ENCODE measurements at places on chromosomes 13 and 19.

DNA sequence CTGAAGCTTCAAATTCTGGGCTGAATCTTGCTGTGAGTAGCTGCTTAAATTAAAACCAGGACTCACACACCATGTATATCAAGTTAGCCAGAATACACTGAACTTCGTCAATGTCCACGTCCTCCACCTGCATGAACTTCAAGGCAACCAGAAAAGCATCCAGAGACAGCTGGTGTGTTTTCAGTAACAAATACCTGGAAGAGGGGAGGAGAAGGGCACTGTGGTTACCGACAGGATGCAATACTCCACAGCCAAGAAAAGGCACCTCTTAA lies 20.4 kb downstream of the PROZ start:
- DNase-seq: no peak

- DNase-seq: no peak
These were observed 390.9 kb upstream of the SGCG start for GRCh38 chr13:22789916-22790315.

GRCh38 chr19:30695171-30695875 lies 323.1 kb downstream of the ZNF536 start:
- no peak for DNase-seq

DNA sequence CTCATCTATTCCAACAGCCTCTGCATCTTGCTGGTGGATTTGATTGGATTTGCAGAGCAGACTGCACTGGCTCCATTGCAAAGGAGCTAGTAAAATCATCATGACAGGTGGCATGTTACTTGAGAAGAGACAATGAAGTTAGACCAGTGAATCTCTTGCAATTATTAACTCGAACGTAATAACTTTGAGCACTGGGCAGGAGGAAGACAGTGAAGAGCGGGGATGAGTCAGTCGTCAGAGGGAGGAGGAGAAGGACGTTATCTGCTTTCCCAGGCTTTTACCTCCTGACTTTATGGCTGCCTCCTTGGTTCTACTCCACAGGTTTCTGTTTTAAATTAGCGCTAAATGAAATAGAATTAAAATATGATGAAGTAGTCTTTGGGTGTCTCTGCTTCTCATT lies 257.8 kb upstream of the IPO5 start:
- DNase-seq: no peak

GRCh38 chr13:33235564-33235963 lies 50.0 kb downstream of the STARD13 start:
- DNase-seq: no peak

DNA sequence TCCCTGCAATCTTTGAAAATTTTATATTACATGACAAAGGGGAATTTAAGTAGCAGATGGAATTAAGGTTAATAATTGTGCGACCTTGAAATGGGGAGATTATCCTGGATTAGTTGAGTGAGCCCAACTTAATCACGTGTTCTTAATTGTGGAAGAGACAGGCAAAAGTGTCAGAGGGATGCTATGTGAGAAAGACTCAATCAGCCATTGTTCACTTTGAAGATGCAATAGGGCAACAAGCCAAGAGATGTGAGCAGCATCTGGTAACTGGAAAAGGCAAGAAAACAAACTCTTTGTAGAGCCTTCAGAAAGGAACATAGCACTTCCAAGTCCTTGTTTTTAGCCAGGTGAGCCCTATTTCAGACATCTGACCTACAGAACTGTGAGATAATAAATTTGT lies 247.7 kb downstream of the SLITRK1 start:
- no peak for DNase-seq

DNA sequence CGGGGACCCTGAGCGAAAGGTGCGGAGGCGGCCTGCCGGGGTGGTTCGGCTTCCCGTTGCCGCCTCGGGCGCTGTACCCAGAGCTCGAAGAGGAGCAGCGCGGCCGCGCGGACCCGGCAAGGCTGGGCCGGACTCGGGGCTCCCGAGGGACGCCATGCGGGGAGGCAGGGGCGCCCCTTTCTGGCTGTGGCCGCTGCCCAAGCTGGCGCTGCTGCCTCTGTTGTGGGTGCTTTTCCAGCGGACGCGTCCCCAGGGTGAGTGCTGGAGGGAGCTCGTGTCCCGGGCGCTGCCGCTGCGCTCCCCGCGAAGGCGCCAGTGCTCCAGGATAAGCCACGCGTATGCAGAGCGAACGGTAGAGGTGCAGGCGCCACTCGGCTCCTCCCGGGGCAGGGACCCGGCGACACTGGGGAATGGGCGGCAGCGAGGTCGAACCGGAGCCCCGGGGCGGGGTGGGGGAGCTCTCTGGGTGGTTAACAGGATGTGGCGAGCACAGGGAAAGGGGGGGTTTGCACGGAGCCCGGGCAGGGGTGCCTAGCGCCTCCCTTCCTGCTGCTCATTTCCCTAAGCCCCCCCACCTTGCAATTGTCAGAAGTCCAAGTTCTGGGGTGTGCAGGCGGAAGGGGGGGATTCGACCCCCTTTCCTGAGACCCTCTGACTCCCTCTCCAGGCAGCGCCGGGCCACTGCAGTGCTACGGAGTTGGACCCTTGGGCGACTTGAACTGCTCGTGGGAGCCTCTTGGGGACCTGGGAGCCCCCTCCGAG lies at the start of gene IL27RA:
Gene IL27RA, plus strand, starts transcription at position 44 of the 762 bp plus-strand sequence. Its CDS starts 111 bp downstream, at position 155.
- peak; percentile 34 for DNase-seq

DNA sequence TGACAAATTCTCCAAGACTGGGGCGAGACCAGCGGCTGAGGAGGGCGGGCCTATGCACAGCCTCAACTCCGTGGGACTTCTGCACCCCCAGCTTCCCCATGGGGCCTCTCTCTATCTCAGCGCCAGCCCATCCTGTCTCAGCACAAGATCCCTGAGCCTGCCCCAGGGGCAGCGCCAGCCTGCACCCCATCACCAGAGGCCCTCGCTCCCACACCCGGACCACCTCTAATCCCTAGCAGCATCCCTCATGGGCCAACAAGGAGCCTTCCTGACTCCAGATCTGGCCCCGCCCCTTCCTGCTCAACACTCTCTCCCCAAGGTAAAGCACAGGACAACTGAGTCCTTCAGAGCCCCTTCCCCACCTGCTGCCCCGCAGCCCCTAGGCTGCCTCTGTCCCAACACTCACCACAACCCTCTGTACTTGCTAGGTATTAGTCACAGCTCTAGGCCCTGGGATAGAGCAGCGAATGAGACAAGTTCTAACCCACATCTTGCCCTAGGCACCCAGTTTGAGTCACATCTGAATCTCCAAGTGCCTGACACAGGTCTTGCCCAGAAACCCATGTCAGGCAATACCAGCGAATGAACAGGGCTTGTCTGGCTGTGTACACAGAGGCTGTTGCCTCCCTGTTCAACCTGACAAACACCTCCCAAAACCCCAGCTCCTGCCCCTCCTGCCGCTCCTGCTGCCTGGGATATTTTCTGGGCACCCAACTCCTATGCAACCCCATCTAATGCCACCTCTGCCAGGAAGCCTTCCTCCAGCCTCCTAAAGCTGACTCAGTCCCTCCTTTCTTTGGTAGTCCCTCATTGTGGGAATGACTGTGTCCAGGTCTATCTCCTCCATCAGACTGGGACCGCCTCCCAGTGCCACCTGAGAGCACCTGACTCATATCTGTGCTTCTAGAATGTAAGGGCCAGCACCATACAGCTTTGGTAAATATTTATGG lies 18.6 kb downstream of the GRIK5 start:
- DNase-seq: no peak

DNA sequence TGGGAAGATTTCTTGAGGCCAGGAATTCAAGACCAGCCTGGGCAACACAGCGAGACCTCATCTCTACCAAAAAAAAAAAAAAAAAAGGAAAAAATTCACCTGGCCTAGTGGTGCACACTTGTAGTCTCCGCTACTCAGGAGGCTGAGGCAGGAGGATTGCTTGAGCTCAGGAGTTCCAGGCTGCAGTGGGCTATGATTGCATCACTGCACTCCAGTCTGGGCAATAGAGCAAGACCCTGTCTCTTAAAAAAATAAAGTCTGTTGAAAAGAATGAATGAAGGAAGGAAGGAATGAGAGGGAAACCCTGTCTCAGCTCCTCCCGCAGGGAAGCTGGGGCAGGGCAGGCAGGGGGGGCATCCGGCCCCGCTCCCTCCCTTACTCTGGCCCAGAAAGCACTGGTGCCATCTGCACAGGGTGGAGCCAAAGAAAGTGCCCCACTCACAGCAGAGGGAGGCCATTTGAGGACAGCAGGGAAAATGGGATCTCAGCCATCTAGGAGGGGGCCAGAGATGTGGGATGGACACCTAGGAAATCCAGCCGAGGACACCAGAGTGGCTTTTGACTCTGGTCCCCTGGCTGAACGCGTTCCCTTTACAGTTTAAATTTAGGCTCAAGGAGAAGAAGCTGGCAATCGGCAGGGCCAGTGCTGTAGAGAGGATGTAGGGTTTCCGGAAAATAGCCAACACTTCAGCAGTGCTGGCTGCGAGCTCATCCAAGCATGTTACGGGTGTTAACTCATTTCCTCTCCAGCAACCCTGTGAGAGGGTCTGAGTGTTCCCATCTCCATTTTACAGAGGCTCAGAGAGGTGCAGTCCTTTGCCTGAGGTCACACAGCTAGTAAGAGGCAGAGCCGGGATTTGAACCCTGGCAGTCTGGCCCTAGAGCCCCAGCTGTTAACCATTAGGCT lies 3.6 kb upstream of the HPN start:
- no peak for DNase-seq

GRCh38 chr13:112814905-112815585 lies 125.2 kb downstream of the ATP11A start:
- DNase-seq: no peak

GRCh38 chr19:33878910-33879810 lies 82.5 kb downstream of the KCTD15 start:
- DNase-seq: no peak

- DNase-seq: no peak
These were observed 56.6 kb upstream of the RANBP3 start for GRCh38 chr19:6034512-6034911.

DNA sequence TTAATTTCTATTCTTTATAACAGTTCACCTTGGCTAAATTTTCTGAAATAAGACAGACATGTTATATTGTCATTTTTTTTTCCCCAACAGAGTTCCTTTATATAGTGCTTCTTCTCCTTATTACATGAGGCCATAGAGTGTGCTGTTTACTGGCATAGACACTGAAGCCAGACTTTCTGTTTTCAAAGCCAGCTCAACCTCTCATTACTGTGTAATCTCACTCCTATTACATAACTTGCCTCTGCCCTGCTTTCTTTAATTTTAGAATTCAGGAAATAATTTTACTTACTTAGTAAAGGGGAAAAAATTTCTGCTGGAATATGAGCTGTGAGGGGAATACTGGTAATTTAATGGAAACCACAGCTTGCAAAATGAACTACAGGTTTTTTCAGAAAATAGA lies 1380.4 kb downstream of the SLITRK1 start:
- no peak for DNase-seq

GRCh38 chr19:29532956-29533355 lies 7.2 kb downstream of the VSTM2B start:
- DNase-seq: no peak

GRCh38 chr13:59034198-59034597 lies 1129.5 kb downstream of the DIAPH3 start:
- DNase-seq: no peak
